ENCODE measurements at places on chromosomes 1 and 21.
A peak's percentile ranks its signal among the peaks of the same experiment; 100 is the strongest.

- no peak for DNase-seq
These were observed 7.9 kb downstream of the FYB2 start for GRCh38 chr1:56811331-56811730.

GRCh38 chr1:232650845-232651244 lies 20.9 kb upstream of the SIPA1L2 start:
- no peak for DNase-seq

DNA sequence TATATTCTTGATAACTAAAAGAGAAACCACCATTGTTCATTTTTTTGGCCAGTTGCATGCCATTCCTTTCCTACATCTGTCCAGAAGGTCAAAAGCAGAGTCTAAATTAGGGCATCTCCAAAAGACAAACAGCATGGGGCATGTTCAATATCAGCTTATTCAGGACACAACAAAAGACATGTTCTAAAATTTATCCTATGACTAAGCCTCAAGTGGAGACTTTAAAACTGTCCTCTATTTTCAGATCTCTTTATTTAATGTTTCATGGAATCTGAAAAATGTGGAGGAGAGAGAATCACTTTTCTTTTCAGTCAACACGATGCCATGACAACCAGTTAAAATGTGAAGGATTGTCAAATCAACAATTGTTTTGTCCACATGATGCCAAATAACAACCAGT lies 303.4 kb upstream of the PRMT6 start:
- no peak for DNase-seq

DNA sequence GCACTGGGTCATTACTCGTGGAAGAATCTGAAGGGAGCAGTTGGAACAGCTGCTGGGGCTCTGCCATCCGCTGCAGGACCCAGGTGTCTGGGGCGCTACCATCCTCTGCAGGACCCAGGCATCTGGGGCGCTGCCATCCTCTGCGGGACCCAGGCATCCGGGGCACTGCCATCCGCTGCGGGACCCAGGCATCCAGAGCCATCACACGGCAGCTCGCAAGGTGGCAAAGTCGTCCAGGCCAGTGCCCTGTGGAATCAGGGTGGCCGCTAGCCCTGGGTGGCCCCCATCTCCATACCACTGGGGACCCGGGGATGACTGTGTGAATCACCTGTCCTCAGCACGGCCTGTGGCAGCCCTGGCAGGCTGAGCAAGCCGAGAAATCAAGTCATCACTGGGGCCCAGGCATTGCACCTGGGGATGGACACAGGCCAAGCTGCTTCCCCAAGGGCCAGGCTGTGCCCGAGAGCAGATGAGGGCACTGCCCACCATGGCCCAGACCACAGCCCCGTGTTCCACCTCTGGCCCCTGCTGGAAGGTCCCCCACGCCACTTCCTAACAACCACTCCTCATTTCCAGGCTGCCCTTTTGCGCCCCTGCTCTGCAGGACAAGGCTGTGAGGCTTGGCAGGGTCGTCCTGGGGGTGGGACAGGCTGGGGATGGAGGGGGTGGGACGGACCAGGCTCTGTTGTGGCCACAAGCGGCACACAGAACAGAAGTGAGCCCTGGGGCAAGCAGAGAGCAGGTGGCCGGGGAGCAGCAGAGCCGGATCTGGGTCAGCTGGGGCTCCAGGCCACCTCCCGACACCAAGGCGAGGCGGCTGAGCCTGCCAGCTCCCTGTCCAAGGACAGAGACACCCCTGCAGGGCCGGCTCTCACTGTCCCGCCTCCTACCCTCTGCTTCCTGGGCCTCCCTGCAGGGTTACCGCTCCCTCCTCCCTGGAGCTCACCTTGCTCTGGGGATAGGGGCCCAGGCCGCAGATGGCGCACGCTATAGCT lies 12.7 kb downstream of the GABRD start:
- no peak for DNase-seq

DNA sequence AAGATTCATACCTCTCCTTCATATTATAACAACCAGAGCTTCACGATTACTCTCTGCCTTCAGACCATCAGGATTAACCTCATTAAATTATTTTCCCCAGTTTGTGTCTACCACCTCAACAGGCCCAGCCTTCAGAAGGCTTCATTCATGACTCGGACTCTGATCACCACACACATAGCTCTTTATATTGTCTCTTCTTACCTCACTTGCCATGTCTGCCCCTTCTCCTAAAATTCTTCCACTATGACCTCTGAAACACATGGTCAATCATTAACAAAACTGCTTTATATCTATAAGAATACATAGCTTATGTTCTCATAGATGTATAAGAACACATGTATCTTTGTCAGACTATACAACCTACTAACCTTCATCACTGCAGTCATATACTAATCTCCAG lies 79.8 kb downstream of the USP1 start:
- DNase-seq: no peak

GRCh38 chr1:11858968-11859871 lies 475 bp upstream of the NPPB start:
- DNase-seq: peak; percentile 98

DNA sequence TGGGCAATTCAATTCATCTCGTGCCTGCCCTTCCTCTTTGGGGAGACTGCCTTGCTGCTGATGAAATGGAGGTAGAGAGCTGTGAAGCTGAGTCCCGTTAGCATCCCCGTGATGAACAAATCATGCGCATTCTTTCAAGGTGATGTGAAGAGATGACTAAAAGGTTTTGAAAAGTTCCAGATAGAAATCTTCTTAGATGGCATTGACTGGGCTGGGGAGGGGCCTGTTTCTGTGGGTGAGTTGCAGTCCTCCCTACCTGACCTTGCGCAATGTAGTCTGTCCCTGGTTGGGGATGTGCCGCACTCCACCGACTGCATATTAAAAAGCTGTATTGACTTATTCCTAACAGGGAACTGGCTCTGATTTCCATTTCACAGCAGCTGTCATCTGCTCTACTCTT lies 49.6 kb downstream of the ST6GALNAC3 start:
- no peak for DNase-seq

Data from nephron progenitor cell (in vitro differentiated cells).